ENCODE measurements at places on chromosomes 1 and 21.

DNA sequence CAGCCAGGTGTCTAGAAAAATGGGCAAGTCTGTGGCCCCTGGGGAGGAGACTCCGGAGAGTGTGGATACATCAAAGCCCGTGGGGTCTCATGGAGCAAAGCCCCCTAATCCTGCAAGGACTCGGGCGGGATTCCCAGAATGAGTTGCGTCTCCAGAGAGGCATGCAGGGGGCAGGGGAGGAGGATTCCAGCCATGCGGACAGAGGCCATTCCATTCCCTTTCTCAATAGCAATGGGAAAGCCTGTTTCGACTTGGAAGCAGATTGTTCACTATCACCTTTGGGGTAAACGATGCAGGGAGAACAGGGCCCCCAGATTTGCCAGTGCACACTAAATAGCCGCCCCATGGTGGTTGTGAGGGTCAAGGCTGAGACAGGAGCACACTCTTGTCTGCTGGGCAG, 15.4 kb upstream of the PRDM15 start:
- DNase-seq = no peak

DNA sequence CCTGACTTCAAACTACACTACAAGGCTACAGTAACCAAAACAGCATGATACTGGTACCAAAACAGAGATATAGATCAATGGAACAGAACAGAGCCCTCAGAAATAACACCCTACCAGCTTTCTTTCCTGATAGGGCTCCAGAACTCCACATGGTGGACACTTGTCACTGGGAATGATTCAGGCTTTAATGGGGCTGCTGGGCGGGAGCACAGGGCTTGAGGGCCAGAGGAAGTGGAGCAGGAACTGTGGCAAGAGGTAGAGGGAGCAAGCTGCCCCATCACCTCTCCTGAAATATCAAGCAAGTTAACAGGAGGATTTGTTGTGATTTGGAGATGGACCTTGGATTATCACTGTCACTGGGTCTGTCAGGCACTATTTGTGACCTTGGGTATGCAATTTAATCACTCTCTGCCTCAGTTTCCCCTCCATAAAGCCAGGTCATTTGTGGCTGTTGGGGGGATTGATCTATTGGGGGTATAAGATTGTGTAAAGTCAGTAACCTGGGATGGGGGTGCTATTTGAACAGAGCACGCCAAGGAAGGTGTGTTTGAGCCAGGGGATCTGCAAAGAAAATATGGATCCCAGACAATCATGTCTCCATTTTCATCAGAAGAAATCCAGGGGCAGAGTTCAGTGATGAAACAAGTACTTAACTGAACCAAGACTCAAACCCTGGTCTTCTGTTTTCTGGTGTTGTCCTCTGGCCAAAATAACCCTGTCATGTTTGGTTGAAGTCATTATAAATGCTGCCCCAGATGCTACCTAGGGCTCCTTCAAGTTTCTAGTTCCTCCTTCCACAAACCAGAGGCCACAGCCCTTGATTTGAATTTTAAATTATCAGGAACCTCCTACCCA, 25.2 kb downstream of the ETS2 start:
- DNase-seq = no peak

- no peak for DNase-seq
These were observed 47.4 kb upstream of the ENAH start for GRCh38 chr1:225700164-225700821.

DNA sequence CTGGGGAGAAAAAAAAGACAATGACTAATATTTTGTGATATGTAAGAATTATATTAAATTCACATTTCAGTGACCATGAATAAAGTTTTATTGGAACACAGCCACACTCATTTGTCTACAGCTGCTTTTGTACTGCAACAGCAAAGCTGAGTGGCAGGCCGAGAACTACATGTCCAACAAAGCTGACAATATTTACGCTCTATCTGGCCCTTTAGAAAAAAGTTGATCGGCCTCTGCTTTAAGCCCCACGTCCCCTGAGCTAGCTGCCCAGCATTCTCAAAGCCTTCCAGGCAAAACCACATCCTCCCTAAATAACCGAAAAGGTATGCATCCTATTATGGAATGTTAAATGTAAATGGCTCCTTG, 8.6 kb downstream of the SLC2A1 start:
- no peak for DNase-seq

- no peak for DNase-seq
These were observed 39.0 kb upstream of the GRIK3 start for GRCh38 chr1:37073152-37073853.

DNA sequence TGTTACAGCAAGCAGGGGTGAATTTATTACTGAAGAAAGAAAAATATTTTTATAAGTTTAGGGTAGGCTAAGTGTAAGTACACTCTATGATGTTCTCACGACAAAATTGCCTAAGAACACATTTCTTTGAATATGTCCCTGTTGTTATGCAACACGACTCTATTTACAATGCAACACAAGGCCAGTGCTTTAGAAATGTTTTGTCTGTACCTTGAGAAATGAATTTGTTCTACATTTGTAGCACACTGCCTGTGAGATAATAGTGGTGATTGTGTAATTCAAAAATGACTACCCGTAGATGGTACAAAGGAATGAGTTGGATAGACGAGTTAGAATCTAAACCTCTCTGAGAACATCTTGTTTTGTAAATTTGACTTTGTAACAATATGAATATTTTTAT, 63.7 kb upstream of the IGSF5 start:
- DNase-seq = no peak

DNA sequence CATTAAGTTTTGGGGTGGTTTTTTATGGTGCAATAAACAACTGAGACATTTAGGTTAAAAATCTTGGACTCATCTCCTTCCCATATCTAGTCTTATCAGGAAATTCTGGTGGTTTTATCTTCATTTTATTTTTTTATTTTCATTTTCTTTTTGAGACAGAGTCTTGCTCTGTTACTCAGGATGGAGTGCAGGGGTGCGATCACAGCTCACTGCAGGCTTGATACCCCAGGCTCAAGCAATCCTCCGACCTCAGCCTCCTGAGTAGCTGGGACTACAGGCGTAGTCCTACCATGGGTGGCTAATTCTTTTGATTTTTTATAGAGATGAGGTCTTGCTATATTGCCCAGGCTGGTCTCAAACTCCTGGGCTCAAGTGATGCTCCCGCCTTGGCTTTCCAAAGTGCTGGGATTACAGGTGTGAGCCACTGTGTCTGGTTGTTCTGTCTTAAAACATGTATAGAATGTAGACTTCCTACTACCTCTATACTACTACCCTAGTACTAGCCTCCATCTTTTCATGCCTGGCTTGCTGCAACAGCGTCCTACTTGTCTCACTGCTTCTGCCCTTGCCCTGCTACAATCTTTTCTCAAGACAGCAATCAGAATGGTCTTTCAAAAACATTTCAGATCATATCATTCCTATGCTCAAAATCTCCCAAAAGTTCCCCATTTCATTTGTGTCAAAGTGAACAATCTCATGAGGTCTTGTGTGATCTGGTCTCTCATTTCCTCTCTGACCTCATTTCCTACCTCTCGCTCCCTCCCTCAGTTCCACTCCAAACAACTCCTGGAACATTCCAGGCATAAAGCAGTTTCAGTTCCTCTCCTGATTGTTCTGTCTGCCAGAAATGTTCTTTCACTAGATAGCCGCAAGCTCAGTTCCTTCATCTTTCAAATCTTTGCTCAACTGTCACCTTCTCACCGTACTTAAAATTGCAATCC, 5.9 kb upstream of the FCGR2A start:
- DNase-seq = no peak

- DNase-seq = no peak
These were observed 33.9 kb upstream of the GRHL3 start for GRCh38 chr1:24285231-24285630.

- no peak for DNase-seq
These were observed 81.8 kb downstream of the RGS7 start for GRCh38 chr1:241275226-241275625.

GRCh38 chr1:192565946-192566345, 9.6 kb upstream of the RGS1 start:
- DNase-seq = no peak

DNA sequence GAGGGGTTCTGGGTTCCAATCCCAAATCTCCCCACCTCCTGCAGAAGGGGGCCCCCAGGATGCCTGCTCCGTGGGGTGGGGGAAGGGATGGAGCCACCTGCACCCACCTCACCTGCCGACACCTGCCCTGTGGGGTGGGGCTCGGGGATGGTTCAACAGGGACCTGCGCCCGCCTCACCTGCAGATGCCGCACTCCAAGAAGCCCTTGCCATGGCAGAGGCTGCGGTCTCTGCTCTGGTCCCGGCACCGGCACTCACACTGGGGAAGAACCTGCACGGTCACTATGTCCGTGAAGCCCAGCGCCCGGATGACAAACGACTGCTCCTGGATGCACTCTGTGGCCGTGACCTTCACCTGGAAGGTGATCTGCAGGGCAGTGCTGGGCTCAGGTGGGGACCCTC, 18.1 kb upstream of the PTTG1IP start:
- DNase-seq = peak; percentile 14

- DNase-seq = peak; percentile 26
These were observed 741 bp downstream of the RGS2 start for GRCh38 chr1:192809307-192810252.

- no peak for DNase-seq
These were observed 38.8 kb downstream of the DIPK1A start for GRCh38 chr1:92922356-92923035.

DNA sequence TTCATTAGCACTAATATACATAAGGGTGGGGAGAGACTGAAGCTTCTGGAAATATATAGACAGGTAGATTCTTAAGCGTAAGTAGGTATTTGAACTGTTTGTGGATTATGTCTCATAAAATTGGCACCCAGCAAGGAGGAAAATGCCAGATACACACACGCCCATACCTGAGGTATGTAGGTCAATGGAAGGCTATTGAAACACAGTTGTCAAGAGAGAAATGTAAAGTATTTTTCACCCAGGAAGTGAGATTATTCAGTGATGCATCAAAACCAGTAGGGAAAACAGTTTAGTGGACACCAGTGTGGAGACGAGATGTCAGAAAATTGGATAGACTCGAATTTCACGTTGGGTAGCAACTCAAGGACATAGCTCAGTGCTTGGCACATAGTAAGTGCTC, 4.7 kb upstream of the RSPH1 start:
- no peak for DNase-seq

GRCh38 chr1:183161391-183161790, 24.7 kb upstream of the LAMC2 start:
- no peak for DNase-seq

DNA sequence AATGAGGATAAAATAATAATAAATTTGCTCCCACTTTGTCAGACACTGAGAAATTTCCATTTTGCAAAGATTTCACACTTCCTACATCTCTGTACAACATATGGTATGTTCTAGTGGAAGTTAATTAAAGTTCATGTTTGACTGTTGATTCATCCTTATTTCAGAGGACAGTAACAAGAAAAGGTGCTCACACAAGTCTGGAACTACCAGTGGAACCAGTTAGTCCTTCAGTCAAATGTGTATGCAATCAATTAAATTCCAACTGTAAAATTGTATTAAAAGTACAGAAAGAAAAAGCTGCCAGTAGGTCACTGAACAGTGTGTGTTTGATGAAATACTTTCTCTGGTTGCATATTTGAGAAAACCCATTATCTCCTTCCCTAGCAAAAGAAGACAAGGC, 496.0 kb upstream of the PKN2 start:
- no peak for DNase-seq

- no peak for DNase-seq
These were observed 81.0 kb downstream of the DIRAS3 start for GRCh38 chr1:67969446-67969845.

DNA sequence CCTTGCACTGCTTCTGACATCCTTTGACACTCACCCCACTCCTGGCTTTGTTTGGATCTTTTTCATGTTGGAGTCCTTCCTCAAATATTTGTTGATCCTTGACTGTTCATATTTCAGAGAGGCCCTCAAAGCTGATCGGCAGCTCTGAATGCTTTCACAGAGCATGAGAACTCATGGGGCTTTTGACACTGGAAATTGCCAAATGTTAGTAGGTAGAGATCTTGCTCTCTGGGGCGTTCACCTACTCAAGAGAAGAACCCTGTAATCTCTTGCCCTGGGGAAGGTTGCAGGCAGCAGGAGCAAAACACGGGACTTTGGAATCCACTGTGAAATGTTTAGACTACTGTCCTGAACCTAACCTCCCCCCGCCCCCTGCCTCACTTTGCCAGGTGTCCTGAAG, 67.4 kb upstream of the STUM start:
- DNase-seq = no peak

- DNase-seq = no peak
These were observed 60.4 kb upstream of the GORAB start for GRCh38 chr1:170471398-170472053.

DNA sequence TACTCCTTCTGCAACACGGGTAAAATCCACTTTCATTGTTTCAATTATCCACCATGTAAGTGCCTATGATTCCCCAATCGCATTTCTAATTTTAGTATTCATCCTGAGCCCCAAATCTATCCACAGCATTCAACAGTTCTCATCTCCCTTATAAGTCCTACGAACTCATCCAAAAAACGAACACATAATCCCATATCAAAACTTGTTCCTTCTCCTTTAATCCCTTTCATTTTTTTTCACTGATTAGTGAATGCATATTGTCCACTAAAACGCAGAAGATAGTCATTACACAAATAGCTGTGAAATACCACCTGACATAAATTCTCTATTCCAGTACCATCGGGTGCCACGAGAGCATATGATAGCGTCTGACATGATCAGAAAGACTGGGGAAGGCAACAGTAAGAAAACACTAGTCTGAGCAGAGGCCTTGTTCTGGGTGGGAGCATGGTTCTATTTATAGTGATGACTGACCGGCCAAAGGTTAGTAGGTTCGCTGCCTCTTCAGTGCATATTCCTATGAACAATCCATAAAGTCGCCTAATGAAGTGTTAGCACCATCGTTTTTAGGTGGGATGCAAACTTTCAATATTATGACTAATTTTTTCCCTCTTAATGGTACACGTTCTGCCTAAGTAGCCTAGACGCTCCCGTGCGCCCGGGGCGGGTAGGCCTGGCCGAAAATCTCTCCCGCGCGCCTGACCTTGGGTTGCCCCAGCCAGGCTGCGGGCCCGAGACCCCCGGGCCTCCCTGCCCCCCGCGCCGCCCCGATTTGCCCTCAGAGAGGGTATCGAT, 648 bp downstream of the ATP5PF start:
- DNase-seq = no peak

GRCh38 chr1:226731257-226731893, 7.7 kb downstream of the ITPKB start:
- no peak for DNase-seq

- DNase-seq = no peak
These were observed 20.8 kb downstream of the ZBTB8B start for GRCh38 chr1:32485554-32486255.

- DNase-seq = no peak
These were observed 5.2 kb downstream of the ADAMTS4 start for GRCh38 chr1:161193561-161194235.

Measured in heart right ventricle (tissue), 16 donors.